Esophagus (tissue), 2 donors: ENCODE measurements at places on chromosomes 1 and 21. TPM values are rescaled to one million over a fixed set of nuclear protein-coding genes. Genes with fewer than 3 reads are reported as not detected.

The VTCN1 gene
- 0.06 TPM for polyA plus RNA-seq

The PTGER3 gene
- polyA plus RNA-seq = 0.29 TPM

The MCOLN3 gene
- 0.51 TPM for polyA plus RNA-seq

The CDK18 gene
- polyA plus RNA-seq = 9.0 TPM

The RRP1B gene
- polyA plus RNA-seq = 6.6 TPM

The RGS7 gene
- polyA plus RNA-seq = not detected

The KRTAP12-2 gene
- polyA plus RNA-seq = not detected

The CDCA8 gene
- 4.2 TPM for polyA plus RNA-seq

The PLPPR4 gene
- polyA plus RNA-seq = 0.14 TPM

The TDRD5 gene
- 0.48 TPM for polyA plus RNA-seq

The SELP gene
- polyA plus RNA-seq = 2.1 TPM

The TNFRSF25 gene
- 23.9 TPM for polyA plus RNA-seq

The OLIG2 gene
- polyA plus RNA-seq = not detected

The ATAD3C gene
- polyA plus RNA-seq = 1.8 TPM

The TOMM20 gene
- polyA plus RNA-seq = 43.4 TPM

The HSD3B2 gene
- 0.07 TPM for polyA plus RNA-seq

The KRTAP19-1 gene
- not detected for polyA plus RNA-seq

The C1orf87 gene
- not detected for polyA plus RNA-seq

The PLCH2 gene
- 88.7 TPM for polyA plus RNA-seq

The LCA5L gene
- 0.48 TPM for polyA plus RNA-seq

The SPATA17 gene
- 0.13 TPM for polyA plus RNA-seq

The LRRC40 gene
- 6.1 TPM for polyA plus RNA-seq

The KCNE2 gene
- 0.07 TPM for polyA plus RNA-seq

The HTR6 gene
- not detected for polyA plus RNA-seq

The RNU1-1 gene
- polyA plus RNA-seq = not detected

The MYBPH gene
- polyA plus RNA-seq = not detected

The C1orf50 gene
- polyA plus RNA-seq = 2.5 TPM

The AADACL3 gene
- not detected for polyA plus RNA-seq

The PLA2G2F gene
- 0.02 TPM for polyA plus RNA-seq

The COL16A1 gene
- 12.2 TPM for polyA plus RNA-seq

The NMNAT2 gene
- 0.12 TPM for polyA plus RNA-seq
